ENCODE measurements at places on chromosomes 3 and 15.

GRCh38 chr3:12963922-12964701, 109.1 kb downstream of the IQSEC1 start:
- DNase-seq, result no peak

DNA sequence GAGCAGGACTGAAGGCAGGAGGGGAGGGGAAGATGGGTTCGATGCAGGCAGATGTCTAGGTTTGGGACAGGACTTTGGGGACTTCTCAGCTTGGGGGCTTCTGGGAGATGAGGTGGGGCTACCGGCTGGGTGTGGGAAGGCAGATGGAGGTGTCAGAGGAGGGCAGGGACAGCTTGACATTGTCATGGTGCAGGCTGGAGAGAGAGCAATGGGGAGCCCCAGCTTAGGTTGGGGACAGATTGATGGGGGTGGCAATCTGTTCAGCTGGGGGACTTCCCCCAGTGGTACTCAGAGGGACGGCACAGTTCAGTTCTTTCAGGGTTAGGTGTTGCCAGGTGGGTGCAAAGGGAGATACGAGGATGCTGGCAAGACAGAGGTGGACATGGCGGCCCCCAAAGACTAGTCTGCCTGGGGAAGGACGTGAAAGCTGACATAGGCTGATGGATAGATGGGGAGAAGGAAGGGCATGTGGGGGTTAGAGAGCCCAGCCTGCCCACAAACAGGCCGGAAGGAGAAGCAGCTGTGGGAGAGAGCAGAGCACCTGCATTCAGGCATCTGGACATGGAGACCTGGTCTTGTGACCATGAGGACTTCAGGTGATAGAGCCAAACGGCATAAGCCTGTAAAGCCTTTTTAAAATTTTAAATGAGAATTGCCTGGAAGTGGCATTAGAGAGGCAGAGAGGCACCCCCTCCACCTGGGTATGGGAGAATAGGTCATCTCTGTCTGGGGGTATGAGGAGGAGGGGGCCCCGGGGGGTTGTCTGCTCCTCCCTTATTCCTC, 21.1 kb downstream of the ACAA1 start:
- no peak for DNase-seq

DNA sequence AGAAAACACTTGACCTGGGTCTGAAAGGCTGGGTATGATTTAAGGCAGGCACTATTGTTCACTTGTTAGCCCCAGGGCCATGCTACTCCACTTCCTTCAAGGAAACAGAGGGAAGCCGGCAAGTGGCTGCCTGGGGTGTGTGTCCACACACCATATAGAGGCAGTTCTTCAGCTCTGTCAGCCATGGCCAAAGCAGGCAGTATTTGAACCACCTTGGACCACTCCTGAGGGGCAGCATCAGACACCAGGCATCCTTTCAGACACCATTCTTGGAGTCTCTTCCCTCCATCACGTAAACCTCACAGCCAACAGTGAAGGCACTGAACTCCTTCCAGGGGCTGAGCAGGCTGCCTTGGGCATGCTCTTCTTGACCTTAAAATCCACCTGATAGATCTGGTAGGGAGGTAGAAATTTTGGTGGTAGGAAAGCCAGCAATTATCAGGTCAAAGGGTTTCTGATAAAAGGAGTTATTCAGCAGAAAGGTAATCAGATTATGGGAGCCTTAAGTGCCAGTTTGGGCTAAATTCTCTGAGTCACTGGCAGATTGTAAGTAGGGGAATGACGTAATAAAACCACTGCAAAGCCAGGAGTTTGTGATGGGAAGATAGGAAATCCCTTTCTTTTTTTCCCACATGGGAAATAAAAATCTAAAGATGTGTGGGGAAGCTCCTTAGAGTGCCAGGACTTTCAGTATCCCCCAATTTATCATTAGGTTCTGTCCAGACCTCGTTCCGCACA, 20.2 kb downstream of the TGFBR2 start:
- no peak for DNase-seq

- DNase-seq, result no peak
These were observed 582.6 kb upstream of the UBE2E2 start for GRCh38 chr3:22620498-22620897.

GRCh38 chr3:148147903-148148302, 549.8 kb upstream of the AGTR1 start:
- DNase-seq, result no peak

DNA sequence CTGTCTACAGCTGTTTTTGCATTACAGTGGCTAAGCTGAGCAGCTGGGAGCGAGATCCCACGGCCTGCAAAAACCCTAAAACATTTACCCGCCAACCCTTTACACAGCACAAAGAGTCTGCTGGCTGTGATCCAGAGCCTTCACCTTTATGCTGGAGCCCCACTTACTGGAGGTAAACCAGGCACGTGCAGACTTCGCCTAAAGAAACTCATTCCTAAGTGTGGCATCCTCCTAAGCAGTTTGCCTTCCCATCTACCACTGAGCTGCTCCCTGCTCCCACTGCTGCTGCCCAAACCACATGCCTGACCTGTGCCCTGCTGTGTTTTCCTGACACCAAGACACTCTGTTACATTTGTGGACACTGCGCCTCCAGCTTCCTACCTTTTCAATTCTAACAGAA, 53.0 kb downstream of the CHSY1 start:
- no peak for DNase-seq

- DNase-seq, result no peak
These were observed 169.4 kb downstream of the MCTP2 start for GRCh38 chr15:94400526-94401298.

- DNase-seq, result no peak
These were observed 28.9 kb downstream of the ZXDC start for GRCh38 chr3:126446791-126447190.

DNA sequence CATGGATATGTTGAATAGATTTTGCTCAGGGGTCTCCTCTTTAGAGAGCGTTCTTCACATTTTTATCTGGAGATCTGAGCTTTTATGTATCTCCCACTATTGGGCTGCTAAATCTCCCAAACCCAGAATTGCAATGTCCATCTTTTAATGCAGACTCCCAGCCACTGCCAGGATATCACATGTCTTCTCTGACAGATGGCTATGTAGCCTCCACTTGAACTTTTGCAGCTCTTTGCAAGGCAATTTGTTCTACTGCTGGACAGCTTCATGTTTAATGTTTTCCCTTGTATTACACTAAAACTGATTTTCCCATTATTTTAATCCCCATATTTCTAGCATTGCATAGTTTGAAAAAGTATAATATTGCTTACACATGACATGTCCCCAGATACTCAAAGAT, 177.2 kb downstream of the LPP start:
- no peak for DNase-seq

DNA sequence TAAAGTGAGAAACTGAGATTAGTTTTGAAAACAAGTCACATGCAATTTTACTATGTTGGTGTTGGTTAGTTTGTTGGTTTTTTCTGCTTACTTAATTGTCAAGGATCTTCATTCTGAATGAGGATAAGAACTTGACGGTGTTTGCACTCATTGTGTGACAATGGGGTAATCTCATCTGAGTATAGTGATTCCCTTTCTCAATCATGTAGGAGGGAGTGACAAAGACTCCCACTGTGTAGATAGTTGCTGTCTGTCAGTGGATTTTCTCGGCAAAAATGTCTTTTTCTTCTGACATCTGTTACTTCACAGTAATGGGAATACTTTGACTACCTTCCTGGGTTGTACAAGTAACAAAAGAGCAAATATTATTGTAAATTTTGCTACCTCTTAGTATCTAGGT, 23.5 kb downstream of the KCNH8 start:
- no peak for DNase-seq

GRCh38 chr15:60297047-60297446, 100.7 kb downstream of the ANXA2 start:
- DNase-seq, result no peak

GRCh38 chr3:10495003-10495402, 10.4 kb downstream of the ATP2B2 start:
- DNase-seq, result no peak

DNA sequence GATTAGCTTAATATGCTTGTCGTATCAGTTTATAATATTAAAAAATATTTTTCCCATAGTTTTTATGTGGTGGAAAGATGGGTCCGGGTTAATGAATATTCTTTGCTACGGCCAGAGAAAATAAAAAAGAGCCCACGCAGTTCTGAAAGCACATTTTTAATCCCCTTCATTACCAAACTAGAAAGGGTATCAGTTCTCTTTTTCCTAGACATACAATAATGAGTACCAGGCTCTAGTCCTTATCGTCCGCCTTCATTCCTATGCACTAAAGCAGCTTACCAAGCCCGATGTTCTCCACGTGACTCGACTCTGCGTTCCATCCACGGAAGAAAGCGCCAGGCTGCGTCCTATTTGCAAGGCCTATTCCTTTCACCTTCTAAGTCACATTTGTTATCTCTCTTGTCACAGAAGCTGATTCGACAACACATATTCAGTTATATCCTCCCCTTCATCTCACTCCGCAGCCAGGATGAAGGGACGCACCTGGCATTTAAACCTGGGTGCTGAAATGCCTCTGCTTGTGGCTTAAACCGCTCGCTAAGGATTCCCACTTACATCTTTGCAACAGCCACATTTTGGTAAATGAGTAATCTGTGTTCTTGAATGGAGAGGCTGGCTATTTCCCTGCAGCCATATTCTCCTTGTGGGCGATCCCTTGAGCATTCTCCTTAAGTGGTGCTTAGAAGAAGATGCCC, 257.0 kb downstream of the CD47 start:
- DNase-seq, result no peak

DNA sequence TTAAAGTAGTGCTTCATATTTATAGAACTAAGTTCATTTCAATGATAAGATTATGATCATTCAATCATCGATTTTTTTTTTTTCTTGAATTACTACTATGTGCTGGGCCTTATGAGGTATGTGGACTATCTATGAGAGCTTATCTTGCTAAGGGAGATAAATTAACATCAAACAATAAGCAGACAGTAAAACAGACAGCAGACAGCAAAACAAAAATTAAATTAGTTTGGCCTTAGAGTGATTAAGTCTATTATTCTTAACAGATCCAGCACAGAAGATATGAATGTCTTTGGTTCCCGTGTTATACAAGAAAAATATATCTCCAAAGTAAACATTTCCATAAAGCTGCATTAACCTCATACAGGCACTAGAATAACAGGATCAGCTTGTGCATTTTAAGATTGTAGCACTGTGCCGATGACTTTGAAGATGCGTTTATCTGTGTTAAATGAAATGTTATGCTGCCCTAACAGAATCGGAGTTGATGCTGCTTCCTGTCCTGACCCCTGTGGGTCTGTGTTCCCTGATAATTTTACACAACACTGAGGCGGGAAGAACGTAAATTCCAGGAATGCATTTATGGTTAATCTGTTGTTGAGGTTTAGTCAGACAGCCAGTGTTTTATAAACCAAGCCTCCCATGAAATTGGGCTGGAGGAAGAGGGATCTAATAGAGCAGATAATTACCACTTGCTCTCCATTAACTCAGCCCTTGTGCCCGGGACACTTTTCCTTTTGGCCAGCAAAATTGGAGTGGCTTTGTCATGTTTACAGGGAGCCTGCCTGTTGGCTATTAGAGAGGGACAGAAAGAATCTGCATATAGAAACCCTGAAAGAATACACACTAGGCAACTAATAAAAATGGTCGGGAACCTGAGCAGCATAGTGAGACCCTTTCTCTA, 80.8 kb downstream of the GHSR start:
- DNase-seq, result no peak

DNA sequence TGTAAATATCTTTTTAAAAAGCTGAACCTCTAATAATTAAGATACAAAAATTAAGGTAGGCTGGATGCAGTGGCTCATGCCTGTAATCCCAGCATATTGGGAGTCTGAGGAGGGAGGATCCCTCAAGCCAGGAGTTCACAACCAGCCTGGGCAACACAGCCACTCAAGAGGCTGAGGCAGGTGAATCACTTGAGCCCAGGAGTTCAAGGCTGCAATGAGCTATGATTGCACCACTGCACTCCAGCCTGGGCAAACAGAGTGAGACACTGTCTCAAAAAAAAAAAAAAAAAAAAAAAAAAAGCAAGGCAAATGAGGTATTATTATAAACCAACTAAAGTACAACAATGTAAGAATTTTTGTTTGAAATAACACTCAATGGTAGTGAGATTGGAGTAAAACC, 47.6 kb downstream of the EFHB start:
- DNase-seq, result no peak

DNA sequence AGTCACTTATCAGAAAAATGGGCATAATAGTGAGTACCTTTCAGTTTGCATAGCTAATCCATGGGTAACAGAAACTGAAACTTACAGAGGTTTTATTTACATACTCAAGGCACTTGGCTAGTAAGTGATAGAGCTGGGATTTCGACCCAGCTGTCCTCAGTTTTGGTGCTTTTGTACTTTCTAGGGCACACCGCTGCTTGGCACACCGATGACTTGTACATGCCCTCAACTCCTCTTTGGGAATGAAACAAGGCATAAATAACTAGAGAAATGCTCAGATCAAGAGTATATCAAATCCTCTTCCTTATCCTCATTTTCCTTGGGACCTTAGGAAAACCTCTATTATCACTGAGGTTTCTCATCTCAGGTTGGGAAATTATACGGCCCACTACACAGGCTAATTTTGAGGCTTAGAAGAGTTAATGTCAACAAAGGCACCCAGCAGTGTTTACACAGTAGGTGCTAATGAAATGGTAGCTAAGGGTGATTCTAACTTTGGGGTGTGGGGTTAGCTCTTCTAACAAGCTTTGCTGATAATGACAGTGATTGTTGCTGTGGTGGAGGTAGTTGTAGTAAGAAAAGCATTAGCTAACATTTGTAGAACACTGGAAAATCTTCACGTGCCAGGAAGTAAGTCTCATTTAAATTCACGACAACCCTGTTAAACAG, 20.3 kb upstream of the DGKG start:
- no peak for DNase-seq

GRCh38 chr15:45594319-45594718, 7.1 kb downstream of the BLOC1S6 start:
- no peak for DNase-seq
